Tibial artery (tissue), 4 donors: ENCODE measurements at places on chromosomes 16 and 17.
A peak's percentile ranks its signal among the peaks of the same experiment; 100 is the strongest.

DNA sequence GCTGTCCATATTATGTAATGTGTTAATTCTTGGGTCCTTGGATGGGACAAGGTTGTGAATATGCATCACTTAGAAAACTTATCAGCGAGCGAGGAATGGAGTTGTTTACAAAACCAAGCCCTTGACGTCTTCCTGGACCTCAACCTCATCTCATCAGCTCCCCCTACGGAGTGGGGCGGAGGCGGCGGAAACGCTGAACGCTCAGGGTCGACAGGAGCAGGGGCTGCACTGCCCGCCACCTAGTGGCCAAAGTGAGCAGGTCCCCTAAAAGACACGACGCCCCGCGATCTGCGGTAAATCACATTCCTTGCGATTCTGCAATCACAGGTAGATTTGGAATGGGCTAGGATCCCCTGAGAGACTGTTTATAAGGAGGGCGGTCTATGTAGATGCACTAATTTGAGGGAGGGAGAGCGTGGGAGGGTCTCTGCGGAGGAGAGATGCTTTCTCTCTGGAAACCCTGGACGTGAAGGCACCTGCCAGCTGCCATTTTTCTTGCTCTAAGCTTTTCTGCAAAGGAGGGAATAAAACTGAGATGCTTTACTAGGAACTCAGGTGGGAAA lies 5.4 kb upstream of the ICAM2 start:
- no peaks in the 10 kb centered on the region for H3K4me1 ChIP-seq
- H3K27me3 ChIP-seq = no peaks in the 10 kb centered on the region
- DNase-seq = peak; percentile 65
- H3K27ac ChIP-seq = no peak overlapping the region
- no peak overlapping the region for H3K4me3 ChIP-seq

- H3K36me3 ChIP-seq = no peaks in the 10 kb centered on the region
- H3K27me3 ChIP-seq = no peaks in the 10 kb centered on the region
Measured at GRCh38 chr17:20823905-20824304, 218.9 kb downstream of the USP22 start.

GRCh38 chr17:57010487-57010886 lies 32.6 kb downstream of the SCPEP1 start:
- H3K27ac ChIP-seq = no peak overlapping the region
- H3K36me3 ChIP-seq = no peaks in the 10 kb centered on the region
- H3K4me3 ChIP-seq = no peak overlapping the region
- no peak for DNase-seq

DNA sequence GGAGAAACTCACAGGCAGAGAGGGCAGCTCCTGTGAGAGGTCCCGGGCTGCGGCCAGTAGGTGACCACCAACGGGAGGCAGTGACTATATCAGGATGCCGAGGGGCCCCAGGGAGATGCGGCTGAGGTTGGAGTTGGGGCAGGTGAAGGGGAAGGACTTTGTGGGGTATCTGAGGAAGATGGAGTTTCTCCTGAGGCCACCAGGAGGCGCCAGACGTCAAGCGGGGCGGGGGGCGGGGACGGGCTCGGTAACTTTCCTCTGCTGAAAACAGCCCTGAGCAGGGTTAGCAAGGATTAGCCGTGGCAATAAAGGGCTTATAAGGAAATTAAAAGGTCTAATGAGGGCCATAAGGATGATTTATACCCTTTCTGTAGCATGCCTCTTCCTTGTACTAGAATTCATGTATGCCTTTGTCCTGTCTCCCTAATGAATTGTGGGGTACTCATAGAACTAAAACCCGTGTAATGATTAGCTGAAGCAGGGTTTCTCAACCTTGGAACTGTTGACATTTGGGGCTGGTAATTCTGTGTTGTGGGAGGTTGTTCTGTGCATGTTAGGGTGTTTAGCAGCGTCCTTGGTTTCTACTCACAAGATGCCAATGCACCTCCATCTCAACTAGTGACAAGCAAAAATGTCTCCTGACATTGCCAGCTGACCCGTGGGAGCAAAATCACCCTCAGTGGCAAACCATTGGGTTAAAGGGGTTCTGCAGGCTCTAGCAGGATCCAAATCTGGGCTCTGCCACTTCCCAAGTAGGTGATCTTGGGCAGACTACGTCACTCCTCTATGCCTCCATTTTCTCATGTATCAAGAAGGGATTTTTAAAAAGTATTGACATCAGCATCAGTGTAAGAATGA lies 74.8 kb upstream of the GRIN2A start:
- no peaks in the 10 kb centered on the region for H3K36me3 ChIP-seq
- H3K27ac ChIP-seq = no peak overlapping the region

- peaks cover 22% of the 10 kb centered on the region for H3K27me3 ChIP-seq
- H3K36me3 ChIP-seq = no peaks in the 10 kb centered on the region
- no peak overlapping the region for H3K27ac ChIP-seq
- H3K4me1 ChIP-seq = no peaks in the 10 kb centered on the region
- H3K4me3 ChIP-seq = no peak overlapping the region
Measured at GRCh38 chr16:24499193-24499814, 40.1 kb upstream of the RBBP6 start.

DNA sequence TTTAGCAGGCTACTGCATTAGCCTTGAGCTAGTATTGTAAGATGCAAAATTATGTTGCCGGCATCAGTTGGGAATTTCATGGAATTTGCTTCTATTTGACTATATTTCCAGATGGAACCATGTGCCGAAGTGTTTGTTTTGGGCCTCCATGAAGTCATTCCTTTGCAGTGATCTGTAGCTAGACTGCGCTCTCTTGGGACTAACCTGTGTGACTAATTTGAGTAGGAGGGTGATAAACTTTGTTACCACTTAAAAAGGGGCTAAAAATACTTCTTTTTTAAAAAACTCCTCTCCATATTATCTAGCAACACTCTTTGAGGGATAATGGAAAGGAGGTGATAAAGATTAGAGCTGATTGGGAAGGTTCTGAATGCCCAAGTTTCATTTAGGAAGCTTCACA lies 166.8 kb upstream of the TBX2 start:
- peaks cover 29% of the 10 kb centered on the region for H3K4me1 ChIP-seq
- no peaks in the 10 kb centered on the region for H3K27me3 ChIP-seq
- H3K36me3 ChIP-seq = no peaks in the 10 kb centered on the region
- H3K4me3 ChIP-seq = no peak overlapping the region

GRCh38 chr16:48052731-48053417 lies 102.9 kb downstream of the ABCC12 start:
- H3K4me1 ChIP-seq = no peaks in the 10 kb centered on the region
- H3K4me3 ChIP-seq = no peak overlapping the region
- no peak overlapping the region for H3K27ac ChIP-seq
- H3K27me3 ChIP-seq = no peaks in the 10 kb centered on the region

DNA sequence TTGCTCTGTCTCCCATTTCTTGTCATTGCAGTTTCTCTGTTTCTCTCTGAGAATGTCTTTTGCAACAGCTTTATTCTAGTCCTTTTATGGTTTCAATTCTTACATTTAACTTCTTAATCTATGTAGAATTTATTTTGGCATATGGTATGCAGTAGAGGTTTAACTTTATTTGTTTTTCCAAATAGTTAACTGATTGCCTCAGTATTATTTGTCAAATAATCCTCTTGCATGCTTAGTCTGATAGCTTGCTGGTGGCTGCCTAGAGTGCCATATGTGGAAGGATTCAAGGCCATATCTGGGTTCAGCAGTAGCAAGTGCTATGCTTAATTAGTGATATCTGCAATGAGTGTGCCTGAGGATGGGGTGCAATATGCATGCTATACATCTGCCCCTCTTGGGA lies 6.9 kb downstream of the SNTB2 start:
- DNase-seq = no peak
- H3K27me3 ChIP-seq = no peaks in the 10 kb centered on the region
- no peaks in the 10 kb centered on the region for H3K36me3 ChIP-seq
- H3K4me3 ChIP-seq = no peak overlapping the region
- peak overlapping the region; percentile 5 for H3K27ac ChIP-seq

DNA sequence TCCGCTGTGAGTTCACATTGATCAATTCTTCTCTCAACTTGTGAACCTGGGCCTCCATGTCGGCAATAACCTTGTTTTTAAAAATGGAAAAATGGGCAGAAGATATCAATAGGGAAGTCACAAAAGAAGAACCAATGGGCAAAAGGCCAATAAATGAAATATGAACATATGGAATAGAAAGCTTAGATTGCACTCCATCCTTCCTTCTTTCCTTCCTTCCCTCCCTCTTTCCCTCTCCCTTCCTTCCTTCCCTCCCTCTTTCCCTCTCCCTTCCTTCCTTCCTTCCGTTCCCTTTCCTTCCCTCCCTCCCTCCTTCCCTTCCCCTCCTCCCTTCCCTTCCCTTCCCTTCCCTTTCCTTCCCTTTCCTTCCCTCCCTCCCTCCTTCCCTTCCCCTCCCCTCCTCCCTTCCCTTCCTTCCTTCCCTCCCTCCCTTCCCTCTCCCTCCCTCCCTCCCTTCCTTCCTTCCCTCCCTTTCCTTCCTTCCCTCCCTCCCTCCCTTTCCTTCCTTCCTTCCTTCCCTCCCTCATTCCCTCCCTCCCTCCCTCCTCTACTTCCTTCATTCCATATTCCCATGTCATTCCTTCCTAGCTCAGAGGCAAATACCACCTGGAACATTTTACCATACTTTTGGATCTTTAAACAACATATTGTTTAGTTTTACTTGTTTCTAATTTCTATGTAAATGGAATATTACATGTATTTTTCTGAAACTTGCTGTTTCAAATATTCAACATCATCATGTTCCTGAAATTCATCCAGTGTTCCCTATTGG lies 290.7 kb upstream of the AXIN2 start:
- H3K4me3 ChIP-seq = no peak overlapping the region
- H3K27ac ChIP-seq = no peak overlapping the region
- no peaks in the 10 kb centered on the region for H3K36me3 ChIP-seq
- no peaks in the 10 kb centered on the region for H3K4me1 ChIP-seq
- H3K27me3 ChIP-seq = no peaks in the 10 kb centered on the region

- DNase-seq = peak; percentile 97
- H3K4me3 ChIP-seq = no peak overlapping the region
- no peaks in the 10 kb centered on the region for H3K36me3 ChIP-seq
Measured at GRCh38 chr17:40314584-40314956, 5.6 kb downstream of the RARA start.

GRCh38 chr16:46607529-46607928 lies 13.7 kb downstream of the SHCBP1 start:
- no peaks in the 10 kb centered on the region for H3K27me3 ChIP-seq
- no peak overlapping the region for H3K27ac ChIP-seq
- no peaks in the 10 kb centered on the region for H3K4me1 ChIP-seq
- H3K4me3 ChIP-seq = no peak overlapping the region
- DNase-seq = no peak

- H3K4me1 ChIP-seq = no peaks in the 10 kb centered on the region
- no peaks in the 10 kb centered on the region for H3K27me3 ChIP-seq
- H3K36me3 ChIP-seq = peaks cover 87% of the 10 kb centered on the region
- no peak overlapping the region for H3K4me3 ChIP-seq
- no peak overlapping the region for H3K27ac ChIP-seq
- DNase-seq = no peak
Measured at GRCh38 chr17:47131761-47132160, 57.3 kb downstream of the CDC27 start.
